SW480 (cell line): ENCODE measurements at places on chromosomes 4 and X.

- peak; percentile 11 for DNase-seq
These were observed 586 bp upstream of the NSG1 start for GRCh38 chr4:4386296-4386735.

GRCh38 chrX:148572337-148572736, 71.9 kb downstream of the AFF2 start:
- no peak for DNase-seq

- DNase-seq = no peak
These were observed 107.6 kb downstream of the USP9X start for GRCh38 chrX:41192880-41193279.

GRCh38 chr4:114519368-114519767, 79.2 kb upstream of the UGT8 start:
- no peak for DNase-seq

- DNase-seq = no peak
These were observed 746.3 kb upstream of the FAM241A start for GRCh38 chr4:111398906-111399330.

- DNase-seq = no peak
These were observed 87.4 kb downstream of the CBLL2 start for GRCh38 chrX:22360129-22360528.

DNA sequence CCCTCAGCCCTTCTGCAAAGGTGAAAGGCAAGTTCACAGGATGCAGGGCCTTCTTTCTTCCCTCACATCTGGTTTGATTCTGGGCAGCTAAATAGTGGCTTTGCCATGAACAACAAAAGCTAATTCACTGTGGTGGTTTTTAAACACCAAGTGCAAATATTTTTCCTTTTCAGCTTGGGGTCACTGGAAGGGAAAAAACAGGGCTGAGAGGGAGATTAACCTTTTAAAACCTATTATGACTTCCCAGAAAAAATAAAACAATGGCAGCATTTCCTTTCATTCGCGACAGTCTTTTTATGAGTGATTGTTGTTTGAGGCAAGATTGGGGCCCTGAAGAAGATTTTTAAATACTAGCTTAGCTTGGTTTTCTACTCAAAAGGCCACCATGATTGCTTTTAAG, 103.7 kb upstream of the SCML1 start:
- DNase-seq = no peak

DNA sequence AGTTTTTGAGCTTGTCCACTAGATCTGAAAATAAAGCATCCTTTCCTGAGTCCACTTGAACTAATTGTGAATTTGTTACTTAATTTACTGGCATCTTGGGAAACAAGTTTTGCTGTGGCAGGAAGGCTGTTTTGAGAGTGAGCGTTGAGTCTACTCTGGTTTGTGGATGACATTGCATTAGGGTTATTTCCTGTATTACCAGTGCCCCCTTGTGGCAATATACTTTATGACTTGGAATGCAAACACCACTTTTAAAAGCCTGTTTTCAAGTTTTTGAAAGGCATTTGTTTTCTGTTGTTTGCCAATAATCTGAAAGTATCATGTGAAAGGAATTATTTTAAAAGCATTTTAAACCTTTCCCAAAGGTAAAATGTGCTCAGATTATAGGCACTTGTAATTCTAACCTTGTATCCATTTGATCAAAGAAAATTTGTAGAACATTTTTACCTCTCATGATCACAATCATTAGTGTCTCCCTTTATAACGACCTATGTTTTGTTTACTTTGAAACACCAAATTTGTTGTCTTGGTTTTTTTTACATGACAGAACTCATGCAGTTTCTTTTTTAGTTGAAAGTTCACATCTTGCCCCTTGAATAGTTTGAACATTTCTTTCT, 18.0 kb upstream of the CYP2U1 start:
- peak; percentile 50 for DNase-seq

DNA sequence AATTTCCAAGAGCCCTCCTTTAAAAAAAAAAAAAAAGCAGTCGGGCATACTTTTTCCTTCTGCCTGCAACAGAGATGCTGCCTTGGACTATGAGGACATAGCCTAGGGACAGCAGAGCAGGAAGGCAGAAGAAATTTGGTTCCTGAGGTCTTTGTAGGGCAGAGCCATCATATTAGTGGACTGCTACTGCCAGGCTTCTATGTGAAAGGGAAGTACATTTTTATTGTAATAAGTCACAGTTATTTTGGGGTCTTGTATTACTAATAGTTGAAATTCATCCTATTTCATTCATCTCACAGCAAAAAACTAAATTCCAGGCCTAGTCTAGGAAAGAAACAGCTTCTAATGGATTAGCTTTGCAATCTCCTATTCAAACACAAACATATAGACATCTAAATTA, 211.2 kb downstream of the NSUN7 start:
- no peak for DNase-seq
